GM23248 (cell line): ENCODE measurements at places on chromosomes 12 and 14. TPM values are rescaled to one million over a fixed set of nuclear protein-coding genes. Genes with fewer than 3 reads are reported as not detected.

Gene SELPLG
- total RNA-seq: 4.4 and 6.1 TPM in 2 replicates

Gene TBX5
- 23.9 and 30.0 TPM in 2 replicates for total RNA-seq

Gene MSRB3
- 74.1 and 75.1 TPM in 2 replicates for total RNA-seq

Gene NANOG
- 0.13 TPM in 1 of 2 replicates, not detected in the other for total RNA-seq

Gene CHGA
- total RNA-seq: not detected in 2 replicates

Gene AGAP2
- under 0.01 TPM in 1 of 2 replicates, not detected in the other for total RNA-seq

Gene CIROP
- total RNA-seq: not detected in 2 replicates

Gene FAM90A1
- total RNA-seq: not detected in 2 replicates

DNA sequence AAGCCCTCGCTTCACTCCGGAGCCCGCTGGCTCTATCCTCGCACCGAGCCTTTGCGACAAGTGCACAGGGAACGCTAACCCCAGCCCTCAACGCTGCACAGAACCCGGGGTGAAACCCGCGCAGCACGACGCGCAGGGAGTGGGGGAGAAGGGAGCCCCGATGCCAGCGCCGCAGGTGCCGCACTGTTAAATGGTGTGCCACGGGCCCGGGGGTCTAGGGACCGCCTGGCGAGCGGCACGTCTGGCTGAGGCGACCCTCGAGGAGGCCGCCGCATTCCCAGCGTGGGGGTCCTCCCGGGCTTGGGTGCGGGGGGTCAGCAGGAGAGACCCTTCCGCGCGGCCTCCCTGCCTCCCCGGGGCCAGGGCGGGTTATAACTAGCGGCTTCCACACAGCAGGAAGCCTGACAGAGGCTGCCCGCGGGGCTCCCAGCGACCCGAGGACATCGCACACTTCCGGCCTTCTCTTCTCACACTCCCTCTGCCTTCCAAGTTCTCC is 23.8 kb upstream of the LRTM2 start:
- no peaks in the 10 kb centered on the region for H3K4me1 ChIP-seq
- no peaks in the 10 kb centered on the region for H3K27me3 ChIP-seq
- peak; percentile 66 for DNase-seq
- no peak overlapping the region for H3K27ac ChIP-seq
- H3K4me3 ChIP-seq: peak overlapping the region; percentile 71

DNA sequence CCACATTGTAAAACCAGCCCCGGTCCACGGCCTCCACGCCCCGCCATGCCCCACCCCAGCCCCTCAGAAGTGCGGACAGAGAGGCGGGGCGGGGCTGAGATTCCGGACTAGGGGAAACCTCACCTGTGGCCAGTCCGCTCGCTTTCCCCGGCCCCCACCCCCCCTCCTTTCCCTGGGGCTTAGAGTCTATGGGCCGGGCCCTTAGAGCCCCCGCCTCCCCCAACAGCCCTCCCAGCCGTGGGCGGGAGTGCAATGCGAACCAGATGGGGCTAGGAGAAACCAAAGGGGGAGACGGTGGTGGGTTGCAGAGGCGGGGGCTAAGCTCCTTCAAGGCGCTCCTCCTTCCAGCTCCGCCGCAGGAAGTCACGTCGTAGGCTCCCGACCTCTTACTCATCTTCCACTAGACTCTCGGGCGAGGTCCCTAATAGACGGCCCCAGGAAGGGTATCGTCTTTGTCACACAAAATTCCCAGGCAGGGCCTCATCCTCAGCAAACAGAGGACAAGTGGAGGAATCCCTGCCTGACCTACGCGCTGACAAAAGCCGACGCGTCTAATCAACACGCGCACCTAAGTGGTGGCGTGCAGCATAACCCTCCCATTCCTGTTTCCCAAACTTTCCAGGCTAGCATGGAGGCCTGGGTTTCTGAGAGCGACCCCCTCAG is 1.1 kb upstream of the NAB2 start:
- H3K4me3 ChIP-seq: peak overlapping the region; percentile 80
- H3K27ac ChIP-seq: peak overlapping the region; percentile 99
- peaks cover 21% of the 10 kb centered on the region for H3K4me1 ChIP-seq
- peak; percentile 95 for DNase-seq
- no peaks in the 10 kb centered on the region for H3K27me3 ChIP-seq

DNA sequence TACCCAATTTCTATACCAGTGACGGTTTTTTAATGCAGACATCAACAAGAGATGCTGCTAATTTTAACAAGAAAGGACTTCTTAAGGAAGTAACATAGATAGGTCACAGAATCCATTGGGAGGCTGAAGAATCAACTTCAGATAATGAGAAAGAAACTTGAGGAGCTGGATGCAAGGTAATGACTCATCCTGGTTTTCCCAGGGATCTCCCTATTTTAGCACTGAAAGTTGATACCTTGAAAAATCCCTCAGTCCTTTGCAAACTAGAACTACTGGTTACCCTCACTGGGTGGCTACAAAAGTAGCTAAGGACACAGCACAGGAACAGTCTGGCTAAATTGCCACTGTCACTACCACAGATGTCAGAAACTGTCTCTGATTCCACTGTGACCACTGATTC is 561.9 kb downstream of the FLRT2 start:
- no peaks in the 10 kb centered on the region for H3K36me3 ChIP-seq
- no peaks in the 10 kb centered on the region for H3K4me1 ChIP-seq
- no peaks in the 10 kb centered on the region for H3K27me3 ChIP-seq
- DNase-seq: no peak
- H3K4me3 ChIP-seq: no peak overlapping the region

DNA sequence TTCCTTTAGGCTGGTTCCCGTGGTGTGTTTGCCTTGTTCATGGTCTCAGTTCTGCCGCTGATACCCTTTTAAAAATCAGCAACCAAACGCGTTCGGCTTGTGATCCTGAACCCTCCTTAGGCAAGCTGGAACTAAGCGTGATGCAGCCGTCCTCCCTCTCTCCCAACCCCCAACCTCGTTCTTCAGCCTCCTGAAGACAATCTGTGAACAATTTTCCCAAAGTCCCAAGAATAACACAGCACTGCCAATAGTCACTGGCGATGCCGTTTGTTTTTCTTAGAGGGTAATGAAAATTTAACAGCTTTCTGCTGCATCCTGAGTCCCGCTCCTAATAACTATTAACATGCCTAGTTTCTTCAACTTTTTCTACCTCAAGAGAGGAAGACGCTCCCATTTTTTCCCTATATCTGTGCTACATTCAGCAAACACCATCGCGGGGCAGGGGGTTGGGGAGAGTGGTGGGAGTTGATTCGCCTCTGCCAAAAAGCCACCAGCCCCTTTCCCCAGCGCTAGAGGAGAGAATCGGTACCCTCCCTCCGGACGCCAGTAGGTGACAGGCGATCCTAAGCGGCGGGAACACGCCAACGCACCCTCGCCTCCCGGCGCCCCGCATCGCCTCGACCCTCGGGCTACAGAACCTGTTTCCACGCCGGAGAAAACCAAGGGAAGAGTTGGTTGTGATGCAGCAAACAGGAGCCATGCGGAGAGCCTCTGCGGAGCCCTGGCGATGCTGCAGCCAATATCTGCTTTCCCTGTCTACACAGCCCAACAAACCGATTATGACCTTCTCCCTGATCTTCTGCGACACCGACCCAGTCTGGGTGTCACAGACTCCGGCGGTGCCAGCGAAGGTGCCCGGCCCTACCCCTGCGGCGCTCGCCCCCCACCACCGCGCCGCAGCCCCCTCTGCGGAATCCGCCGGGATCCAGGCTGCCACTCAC is 752 bp downstream of the PRICKLE1 start:
- H3K36me3 ChIP-seq: no peaks in the 10 kb centered on the region
- H3K4me3 ChIP-seq: peak overlapping the region; percentile 87
- peaks cover 42% of the 10 kb centered on the region for H3K4me1 ChIP-seq
- peak; percentile 71 for DNase-seq
- no peak overlapping the region; the same call in 1 of the 2 replicates for H3K27ac ChIP-seq
- no peaks in the 10 kb centered on the region for H3K27me3 ChIP-seq

DNA sequence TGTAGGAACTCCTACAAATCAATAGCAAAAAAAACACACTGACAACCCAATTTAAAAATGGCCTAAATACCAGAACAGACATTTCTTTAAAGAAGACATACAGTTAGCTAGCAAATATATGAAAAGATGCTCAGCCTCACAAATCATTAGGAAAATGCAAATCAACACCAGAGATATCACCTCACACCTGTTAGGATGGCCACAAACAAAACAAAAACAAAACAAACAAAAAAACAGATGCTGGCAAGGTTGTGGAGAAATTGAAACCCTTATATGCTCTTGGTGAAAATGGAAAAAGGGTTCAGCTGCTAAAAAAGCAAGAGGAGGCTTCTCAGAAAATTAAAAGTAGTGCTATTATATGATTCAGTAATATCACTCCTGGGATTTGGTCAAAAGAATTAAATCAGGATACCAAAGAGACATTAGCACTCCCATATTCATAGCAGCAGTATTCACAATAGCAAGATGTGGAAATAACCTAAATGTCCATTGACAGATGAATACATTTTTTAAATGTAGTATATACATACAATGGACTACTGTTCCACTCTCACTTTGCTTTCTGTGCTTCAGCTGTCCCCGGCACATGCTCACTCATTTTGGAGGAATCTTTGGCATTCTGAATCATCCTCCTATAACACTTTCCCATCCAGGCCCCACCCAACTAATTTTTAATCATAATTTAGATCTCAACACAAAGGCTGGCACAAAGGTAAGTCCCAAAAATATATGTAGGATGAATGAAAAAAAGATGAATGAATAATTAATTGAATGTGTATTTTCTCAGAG is 99.1 kb downstream of the SYT1 start:
- H3K36me3 ChIP-seq: no peaks in the 10 kb centered on the region
- H3K4me3 ChIP-seq: peak overlapping the region; percentile 0; the same call in 1 of the 2 replicates
- DNase-seq: peak; percentile 68
- peak overlapping the region; percentile 39 for H3K27ac ChIP-seq
- H3K27me3 ChIP-seq: no peaks in the 10 kb centered on the region
- H3K4me1 ChIP-seq: peaks cover 18% of the 10 kb centered on the region

- no peaks in the 10 kb centered on the region for H3K36me3 ChIP-seq
- peak overlapping the region; percentile 44 for H3K27ac ChIP-seq
- DNase-seq: no peak
- peaks cover 18% of the 10 kb centered on the region for H3K4me1 ChIP-seq
- peak overlapping the region; percentile 87 for H3K4me3 ChIP-seq
- peaks cover 8% of the 10 kb centered on the region for H3K27me3 ChIP-seq
These were observed 8.4 kb upstream of the SIX1 start for GRCh38 chr14:60657456-60658210.

DNA sequence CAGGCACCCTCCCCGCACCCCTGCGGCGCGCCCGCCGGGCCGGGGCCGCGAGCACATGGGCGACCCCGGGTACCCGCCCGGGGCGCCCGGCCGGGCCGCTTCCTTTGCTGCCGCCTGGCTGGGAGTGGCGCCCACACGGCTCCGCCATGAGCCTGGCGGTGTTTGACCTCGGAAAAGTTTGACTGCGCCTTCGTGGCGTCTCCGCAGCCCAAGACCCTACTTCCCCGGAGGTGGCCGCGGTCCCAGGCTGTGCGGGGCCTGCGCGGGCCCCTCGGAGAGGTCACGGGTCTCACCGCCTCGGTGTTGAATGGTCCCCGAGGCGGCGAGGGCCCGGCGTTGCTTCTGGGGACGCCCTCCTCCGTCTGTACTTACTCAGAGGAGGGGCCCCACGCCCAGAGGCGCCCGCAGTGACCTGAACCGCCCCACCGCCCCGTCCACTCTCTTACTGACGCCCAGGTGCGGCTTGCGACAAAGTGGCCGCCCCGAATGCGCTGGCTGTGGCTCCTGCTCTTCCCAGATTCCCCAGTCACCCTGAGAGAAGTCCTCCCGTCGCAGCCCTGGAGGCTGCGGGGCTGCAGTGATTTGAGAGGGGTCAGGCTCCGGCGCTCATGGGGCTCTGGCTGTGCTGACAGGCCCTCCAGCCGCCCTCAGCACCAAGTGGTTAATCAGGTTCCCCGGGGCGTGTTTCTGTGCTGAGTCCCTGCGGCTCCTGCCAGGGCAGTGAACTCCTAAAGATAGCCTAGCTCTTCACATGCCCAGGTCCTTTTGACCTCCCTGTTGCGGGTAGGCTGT is 5.8 kb downstream of the KMT5A start:
- peak overlapping the region; percentile 67 for H3K27ac ChIP-seq
- peaks cover 42% of the 10 kb centered on the region for H3K36me3 ChIP-seq
- peak overlapping the region; percentile 80 for H3K4me3 ChIP-seq
- no peaks in the 10 kb centered on the region for H3K27me3 ChIP-seq
- H3K4me1 ChIP-seq: peaks cover 36% of the 10 kb centered on the region

GRCh38 chr12:2769866-2770533 is 24.8 kb upstream of the FKBP4 start:
- H3K4me1 ChIP-seq: no peaks in the 10 kb centered on the region
- H3K36me3 ChIP-seq: no peaks in the 10 kb centered on the region
- no peak overlapping the region for H3K27ac ChIP-seq
- H3K4me3 ChIP-seq: no peak overlapping the region
- peaks cover 17% of the 10 kb centered on the region for H3K27me3 ChIP-seq

DNA sequence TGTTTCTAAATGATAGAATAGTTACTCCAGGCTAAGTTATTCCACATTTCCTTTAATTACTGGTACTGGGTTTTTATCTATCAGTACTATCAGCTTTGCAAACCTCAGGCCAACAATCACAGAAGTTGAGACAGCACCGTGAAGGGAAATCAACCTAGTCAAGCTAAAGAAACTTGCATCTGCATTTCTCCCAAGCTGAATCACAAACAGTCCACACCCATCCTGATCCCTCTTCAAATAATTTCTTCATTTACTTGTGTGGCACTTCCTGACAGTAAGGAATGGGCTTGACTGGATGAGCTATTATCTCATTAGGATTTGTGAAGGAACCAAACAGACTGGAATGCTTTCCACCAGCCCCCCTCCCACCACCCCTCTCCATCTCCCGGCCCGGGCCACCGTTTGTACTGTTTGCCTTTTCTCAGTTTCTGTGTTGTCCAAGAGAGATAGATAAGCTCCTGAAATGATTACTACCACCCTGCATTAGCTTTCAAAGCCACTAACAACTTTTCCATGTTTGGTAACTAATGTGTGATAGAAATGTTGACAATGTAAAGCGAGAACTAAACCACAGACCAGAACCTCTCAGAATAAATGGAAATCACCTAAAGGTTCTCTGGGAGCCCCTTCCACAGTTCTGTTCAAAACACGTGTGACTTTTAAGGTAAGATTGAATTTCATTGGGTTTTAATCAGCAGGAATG is 236.3 kb downstream of the SLC25A21 start:
- no peaks in the 10 kb centered on the region for H3K36me3 ChIP-seq
- H3K27ac ChIP-seq: no peak overlapping the region
- DNase-seq: peak; percentile 47
- H3K4me1 ChIP-seq: peaks cover 27% of the 10 kb centered on the region; the same call in 1 of the 2 replicates
- H3K4me3 ChIP-seq: no peak overlapping the region

- H3K36me3 ChIP-seq: no peaks in the 10 kb centered on the region
- peaks cover 18% of the 10 kb centered on the region; the same call in 1 of the 2 replicates for H3K4me1 ChIP-seq
- peak overlapping the region; percentile 35; the same call in 1 of the 2 replicates for H3K4me3 ChIP-seq
- peak; percentile 95 for DNase-seq
- peak overlapping the region; percentile 69 for H3K27ac ChIP-seq
These were observed 404.4 kb downstream of the SLC6A15 start for GRCh38 chr12:84507956-84508850.
